ENCODE measurements at places on chromosomes 3 and 15.

DNA sequence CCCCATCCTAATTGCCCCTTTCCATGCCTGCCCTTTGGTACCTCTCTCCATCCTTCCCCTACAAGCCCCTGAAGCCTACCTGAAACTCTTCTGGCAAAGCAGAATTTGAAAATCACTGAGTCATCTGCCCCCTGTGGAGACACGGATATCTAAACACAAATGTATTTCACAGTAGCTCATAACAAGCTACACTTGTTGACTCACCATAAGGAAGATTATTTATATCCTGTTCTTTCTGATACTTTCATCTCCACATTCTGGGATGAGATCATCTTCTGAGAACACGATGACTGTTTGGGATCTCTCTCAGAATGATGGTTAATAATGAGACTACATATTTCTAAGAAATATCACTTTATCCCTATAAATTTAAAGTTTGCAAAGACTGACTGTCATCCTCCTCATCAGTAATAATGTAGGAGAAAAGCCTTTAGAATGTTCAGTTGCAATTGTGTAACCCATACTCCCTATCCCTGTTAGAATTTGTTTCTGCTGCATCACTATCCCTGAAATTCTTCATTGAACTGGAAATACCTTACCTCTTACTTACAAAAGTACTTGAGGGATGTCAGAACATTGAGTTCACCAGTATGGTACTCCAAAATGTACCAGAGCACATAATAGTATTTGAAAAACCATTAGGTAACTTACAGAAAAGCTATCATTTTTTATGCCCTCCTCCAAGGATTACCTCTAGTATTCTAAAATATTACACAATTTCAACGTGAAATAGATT is 116.1 kb upstream of the IL12A start:
- no peak for DNase-seq

GRCh38 chr15:51299187-51300015 is 39.0 kb downstream of the CYP19A1 start:
- DNase-seq, result no peak

GRCh38 chr3:181239441-181239840 is 249.9 kb upstream of the DNAJC19 start:
- no peak for DNase-seq

- DNase-seq, result no peak
Measured at GRCh38 chr3:169497567-169498257, 165.8 kb downstream of the MECOM start.

GRCh38 chr3:175150812-175151401 is 291.8 kb downstream of the NAALADL2 start:
- no peak for DNase-seq

DNA sequence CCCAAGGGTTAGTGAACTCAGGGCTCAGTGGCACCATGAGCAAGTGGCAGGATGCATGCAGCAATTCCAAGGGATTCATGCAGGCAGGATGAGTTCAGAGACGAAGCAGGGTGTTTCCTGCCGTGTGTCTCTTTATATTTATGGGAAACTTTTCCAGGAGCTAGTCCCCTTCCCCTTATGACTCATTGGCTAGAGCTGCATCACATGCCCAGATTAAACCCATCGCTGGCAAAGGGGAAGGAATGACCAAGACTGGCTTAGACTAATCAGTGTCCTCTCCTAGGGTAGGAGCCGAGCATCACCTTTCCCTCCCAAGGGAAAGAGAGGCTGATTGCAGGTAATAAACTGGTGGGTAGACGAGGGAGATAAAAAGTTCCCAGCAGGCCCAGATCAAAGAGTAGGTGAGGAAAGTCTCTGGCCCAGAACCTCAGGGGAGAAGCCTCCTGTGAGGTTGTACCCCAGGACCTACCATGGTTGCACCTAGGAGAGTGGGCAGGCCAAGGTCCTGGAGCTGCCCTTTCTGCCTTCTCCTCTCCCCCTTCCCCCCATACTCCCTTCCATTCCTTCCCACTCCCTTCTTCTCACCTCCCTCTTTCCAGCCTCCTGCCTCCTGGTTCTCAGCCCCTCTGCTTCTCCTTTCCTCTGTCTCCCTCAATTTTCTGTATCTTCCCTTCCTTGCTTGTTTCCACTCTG is 67.8 kb upstream of the ITGA11 start:
- no peak for DNase-seq

DNA sequence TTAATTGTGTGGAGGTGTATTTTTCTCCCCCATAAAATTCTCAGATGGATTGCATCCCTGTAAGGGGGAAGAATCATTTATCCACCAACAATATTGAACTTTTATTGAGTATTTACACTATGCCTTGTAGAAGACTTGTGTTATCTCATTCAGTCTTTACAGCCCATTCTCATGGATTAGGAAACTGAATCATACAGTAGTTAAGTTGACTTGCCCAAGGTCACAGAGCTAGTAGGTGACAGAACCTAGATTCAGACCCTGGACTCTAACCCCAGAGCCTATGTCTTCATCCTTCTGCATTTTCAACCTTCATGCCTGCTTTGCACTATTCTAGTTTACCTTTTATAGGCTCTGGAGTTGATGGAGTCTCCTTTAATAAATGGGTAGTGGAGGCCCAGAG is 226.8 kb downstream of the LPP start:
- DNase-seq, result no peak

DNA sequence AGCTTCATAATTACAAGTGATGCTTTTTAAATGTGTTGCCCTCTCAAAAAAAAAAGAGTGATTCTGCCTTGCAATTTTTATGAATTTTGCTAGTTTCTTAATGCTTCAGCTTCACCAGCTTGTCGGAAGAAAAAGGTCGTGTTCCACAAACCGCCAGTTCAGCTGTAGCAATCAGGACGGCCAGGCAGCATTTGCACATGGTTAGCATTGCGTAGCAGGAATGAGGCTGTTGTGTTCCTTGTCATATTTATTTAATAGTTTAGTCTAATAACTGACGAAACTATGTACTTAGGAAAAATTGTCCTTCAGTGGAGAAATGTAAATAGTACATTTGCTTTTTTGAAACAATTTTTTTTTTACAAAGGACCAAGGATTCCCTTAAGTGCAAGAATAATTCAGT is 64.9 kb upstream of the SELENOK start:
- no peak for DNase-seq

GRCh38 chr15:97087006-97087741 is 756.7 kb downstream of the NR2F2 start:
- no peak for DNase-seq

DNA sequence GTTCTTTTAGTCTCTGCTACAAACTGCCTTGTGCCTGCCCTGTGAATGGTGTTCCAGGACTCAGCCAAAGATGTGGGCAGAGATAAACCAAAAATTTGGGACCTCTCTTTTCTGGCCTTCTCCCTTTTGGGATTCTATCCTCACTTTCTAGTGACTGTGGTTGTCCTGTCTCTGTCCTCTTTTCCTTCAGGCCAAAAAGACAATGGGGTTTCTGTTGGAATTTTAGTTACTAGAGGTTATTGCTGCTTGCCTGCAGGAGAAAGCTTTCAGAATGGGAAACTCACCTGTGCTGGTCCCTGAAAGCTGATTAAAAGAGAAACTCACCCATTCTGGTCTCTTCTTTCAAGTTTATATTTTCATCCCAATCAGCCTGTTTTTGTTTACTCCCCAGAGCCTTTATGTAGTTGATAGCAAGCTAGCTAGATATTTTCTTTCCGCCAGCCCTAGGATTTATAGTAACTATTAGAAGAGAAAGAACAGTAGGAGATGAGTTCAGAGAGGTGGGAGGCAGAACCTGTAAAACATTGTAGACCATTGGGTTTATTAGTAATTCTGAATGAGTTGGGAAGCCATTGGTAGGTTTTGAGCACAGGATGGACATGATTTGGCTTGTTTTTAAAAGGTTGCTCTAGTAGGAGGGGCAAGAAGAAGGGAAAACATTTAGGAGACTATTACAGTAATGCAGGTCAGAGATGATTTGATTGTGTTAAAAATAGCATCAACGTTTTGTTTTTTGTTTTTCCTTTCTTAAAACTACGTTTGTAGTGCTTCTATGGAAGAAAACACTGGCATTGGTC is 138.9 kb downstream of the TCF12 start:
- DNase-seq, result no peak

DNA sequence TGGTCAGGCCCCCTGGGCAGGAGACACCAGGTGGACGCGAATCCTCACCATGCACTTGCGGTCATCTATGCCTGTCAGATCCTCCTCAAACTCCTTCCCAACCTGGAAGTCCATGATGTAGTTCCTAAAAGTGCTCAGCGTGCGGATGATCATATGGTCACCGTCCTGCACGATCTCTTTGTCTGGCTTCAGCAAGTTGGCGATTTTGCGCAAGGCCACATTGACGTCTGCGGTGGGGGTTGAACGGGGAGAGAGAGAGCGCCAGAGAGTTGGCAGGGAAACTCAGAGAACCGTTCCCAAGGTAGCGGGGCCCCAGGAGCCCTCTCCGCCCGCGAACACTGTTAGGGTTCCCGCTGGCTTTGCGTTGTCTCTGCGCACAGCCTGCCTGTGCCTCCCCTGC is 809 bp downstream of the RBP1 start:
- no peak for DNase-seq

GRCh38 chr15:85897207-85897894 is 102.6 kb upstream of the KLHL25 start:
- DNase-seq, result no peak

GRCh38 chr15:89783861-89784685 is 7.9 kb downstream of the MESP2 start:
- DNase-seq, result no peak

GRCh38 chr3:6862041-6862879 is 1.3 kb downstream of the GRM7 start:
- DNase-seq, result no peak

DNA sequence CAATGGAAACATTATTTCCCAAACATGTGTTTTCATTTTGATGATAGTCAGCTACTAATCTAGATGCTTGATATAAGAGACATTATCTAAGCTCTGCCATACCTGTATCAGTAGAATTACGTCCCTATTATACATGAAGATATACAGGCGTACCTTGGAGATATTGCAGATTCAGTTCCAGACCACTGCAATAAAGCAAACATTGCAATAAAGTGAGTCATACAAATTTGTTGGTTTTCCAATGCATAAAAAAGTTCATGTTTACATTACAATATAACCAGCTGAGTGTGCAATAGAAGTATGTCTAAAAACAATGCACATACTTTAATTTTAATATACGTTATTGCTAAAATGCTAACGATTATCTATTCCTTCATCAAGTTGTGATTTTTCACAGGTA is 236.0 kb upstream of the ZNF717 start:
- DNase-seq, result no peak

GRCh38 chr3:187368251-187369088 is at the start of gene RTP4:
RTP4 (plus strand) TSS chr3:187368385; CDS start chr3:187368442, 57 bp downstream.
- DNase-seq, result no peak

DNA sequence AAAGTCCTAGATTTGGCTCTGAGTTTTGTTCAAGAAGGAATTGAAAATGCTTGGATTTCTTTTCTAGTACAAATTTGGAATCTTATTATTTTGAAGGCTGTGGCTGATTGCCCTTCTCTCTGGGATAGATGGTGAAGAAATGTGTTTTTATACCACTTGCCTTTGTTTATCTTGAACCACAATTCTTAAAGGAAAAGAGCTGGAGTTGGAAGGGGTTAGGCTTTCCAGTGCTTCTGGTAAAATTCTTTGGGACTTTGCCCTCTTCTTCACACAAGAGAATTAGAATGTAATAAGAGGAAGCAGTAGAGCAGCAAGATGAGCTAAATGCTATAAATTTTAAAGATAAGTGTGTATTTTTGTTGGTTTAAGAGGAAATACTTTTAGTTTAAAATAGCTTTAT is 65.8 kb downstream of the COL6A5 start:
- no peak for DNase-seq

DNA sequence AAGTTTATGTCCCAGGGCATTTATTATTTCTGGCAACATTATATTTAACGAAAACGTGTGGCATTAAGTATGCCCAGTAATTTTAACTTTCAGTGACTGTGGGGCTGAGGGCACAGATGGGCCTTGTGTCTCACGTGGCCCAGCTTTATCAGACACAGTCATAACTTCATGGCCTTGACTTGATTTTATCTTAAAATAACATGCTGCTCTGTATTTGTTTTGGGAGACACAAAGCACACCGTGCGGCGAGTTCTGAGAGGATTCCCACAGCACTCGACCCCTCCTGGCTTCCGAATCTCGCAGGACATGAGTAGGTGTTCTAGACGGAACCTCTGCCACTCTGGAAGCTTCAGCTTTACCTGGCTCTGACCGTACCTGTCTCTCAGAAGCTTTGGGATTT is 180.8 kb downstream of the ADAMTS17 start:
- DNase-seq, result no peak

DNA sequence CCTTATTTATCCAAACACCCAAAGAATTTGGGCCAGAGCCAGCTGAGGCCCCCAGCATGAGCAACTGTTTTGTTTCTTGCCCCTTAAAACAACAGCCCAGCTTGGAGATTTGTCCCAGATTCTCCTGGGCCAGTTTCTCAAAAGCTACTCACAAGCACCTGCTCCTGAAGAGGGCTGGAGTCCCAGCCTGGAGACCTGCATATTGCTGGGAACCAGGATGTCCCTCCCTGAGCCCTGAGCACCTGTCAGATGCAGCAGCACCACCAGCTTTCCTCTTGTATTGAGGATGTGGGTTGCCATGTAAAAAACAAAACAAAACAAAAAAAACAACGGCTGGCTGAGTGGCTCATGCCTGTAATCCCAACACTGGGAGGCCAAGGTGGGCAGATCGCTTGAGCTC is 7.0 kb upstream of the RFT1 start:
- DNase-seq, result no peak

GRCh38 chr15:100520132-100520921 is 8.4 kb downstream of the CERS3 start:
- DNase-seq, result no peak

GRCh38 chr3:4006288-4006687 is 207.1 kb downstream of the LRRN1 start:
- DNase-seq, result no peak

- no peak for DNase-seq
Measured at GRCh38 chr3:38267662-38268061, 2.0 kb downstream of the SLC22A13 start.

DNA sequence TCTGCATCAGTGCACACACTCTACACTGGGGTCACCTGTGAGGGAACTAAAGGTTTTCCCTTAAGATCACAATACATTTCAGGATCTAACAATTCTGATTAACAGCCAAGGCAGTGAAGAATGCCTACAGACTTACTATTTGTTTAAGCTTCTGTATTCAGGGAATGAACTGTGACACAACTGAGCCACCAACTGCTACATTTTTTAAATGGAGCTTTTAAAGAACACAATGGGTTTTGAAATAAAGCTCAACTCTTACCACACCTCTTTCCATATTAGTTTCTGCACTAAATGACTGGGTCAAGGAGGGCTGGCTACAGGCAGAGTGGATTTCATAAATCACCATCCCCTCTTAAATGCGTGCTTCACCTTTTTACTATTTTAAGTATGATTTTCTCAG is 100.2 kb downstream of the TMCC1 start:
- no peak for DNase-seq

DNA sequence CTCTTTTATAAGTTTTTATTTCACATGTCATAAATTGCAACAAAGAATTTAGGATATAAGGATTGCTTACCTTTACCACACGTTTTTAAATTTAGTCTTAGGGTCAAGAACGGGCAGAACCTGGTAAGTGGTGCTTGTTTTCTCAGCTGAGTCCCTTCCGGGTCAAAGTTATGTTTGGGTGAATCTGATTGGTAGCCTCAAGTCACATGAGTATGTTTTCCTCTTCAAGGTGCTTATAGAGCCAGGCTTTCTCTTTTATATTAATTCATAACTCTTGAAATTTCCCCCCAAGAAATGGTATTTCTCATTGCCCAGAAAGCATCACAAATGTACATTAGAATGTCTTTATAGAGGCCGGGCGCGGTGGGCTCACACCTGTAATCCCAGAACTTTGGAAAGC is 415.7 kb upstream of the ROBO2 start:
- no peak for DNase-seq

GRCh38 chr3:181808053-181808452 is 96.3 kb downstream of the SOX2 start:
- DNase-seq, result no peak

- no peak for DNase-seq
Measured at GRCh38 chr3:178671791-178672190, 135.6 kb downstream of the KCNMB2 start.
